ENCODE measurements at places on chromosomes 11 and 22.
A peak's percentile ranks its signal among the peaks of the same experiment; 100 is the strongest.

GRCh38 chr11:92240916-92241315, 16.3 kb downstream of the FAT3 start:
- DNase-seq = no peak

GRCh38 chr11:34794696-34795095, 121.5 kb downstream of the APIP start:
- DNase-seq = no peak

DNA sequence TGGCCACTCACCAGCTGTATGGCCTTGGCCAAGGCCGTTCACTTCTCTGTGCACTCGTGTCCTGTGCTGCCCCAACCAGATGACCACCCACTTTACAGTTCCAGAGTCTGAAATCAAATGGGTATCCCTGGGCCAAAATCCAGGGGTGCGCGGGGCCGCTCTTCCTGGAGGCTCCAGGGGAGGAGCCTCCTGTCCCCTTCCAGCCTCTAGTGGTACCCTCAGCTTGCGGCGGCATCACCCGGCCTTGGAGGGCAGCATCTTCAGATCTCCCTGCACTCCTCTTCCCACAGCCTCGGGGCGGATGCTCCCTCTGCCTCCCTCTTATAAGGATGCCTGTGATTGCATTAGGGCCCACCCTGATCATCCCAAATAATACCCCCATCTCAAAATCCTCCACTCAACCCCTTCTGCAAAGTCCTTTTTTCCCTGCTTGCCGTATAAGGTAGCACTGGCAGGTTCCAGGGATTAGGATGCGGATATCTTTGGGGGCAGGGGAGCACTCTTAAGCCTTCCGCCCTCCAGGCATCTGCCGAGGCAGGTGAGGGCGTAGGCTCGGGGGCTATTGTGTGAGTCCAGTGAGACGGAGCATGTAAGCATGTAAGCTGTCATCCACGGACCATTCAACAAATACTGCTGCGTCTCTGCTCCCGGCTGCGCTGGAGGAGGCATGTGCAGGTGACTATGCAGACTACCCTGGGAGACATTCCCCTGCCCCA, 24.4 kb upstream of the SHISAL1 start:
- DNase-seq = no peak

- DNase-seq = no peak
Observed at GRCh38 chr11:28735511-28735910, 627.3 kb downstream of the METTL15 start.

GRCh38 chr22:37431801-37432707, 4.8 kb upstream of the ELFN2 start:
- DNase-seq = peak; percentile 41

GRCh38 chr11:31089117-31089516, 280.4 kb downstream of the DCDC1 start:
- no peak for DNase-seq

- DNase-seq = peak; percentile 7
Observed at GRCh38 chr22:49046546-49047361, 780.9 kb downstream of the BRD1 start.

GRCh38 chr11:122727101-122727929, 71.8 kb downstream of the UBASH3B start:
- DNase-seq = no peak

DNA sequence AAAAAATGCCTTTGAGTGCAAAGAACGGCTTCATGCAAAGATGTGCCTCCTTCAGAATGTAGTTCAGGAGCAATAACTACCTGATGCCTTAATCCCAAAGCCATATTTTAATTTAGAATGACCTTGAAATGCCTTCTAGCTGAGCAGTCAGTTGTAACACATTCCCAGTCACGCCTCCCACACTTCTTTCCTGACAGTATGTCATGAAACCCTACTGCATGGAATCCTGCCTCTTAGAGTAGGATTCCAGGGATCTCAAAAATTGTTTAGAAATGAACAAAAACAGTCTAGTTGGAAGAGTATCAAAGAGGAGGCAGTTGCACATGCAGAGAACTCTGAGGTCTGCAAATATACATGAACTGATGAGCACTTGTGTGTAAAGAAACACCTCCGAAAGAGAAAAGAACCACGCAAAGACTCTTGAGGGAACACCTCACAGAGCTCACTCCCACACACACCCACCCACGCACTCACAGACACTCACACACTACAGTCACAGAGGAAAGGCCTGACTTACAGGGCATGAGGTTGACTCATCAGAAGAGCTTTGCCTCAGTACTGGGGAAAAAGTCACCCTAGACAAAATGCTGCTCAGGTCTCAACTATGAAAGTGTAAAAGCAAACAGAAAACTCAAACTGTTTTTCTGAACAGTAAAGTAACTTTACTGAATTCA, 77.4 kb downstream of the GGTLC2 start:
- DNase-seq = peak; percentile 62

DNA sequence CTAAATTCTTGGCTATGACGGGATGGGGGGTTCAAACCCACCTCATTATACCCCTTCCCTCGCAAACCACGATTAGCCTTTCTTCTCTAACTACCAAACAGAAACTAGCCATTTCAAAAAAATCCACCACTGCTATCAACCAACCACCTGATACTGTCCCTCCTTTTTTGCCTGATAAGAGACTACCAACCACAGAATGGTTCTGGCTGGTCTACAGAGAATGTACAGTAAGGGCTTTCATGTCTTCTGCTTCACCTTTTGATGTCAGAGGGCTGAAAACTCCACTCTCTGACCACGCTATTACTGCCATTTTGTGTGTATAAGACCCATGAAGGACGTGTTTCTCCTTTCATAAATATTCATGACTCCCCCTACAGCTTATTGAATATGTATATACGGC, 19.1 kb downstream of the RIC3 start:
- DNase-seq = no peak

GRCh38 chr11:117210620-117211019, 11.4 kb downstream of the TAGLN start:
- DNase-seq = no peak

- DNase-seq = no peak
Observed at GRCh38 chr11:2771758-2772466, 72.1 kb upstream of the KCNQ1OT1 start.

DNA sequence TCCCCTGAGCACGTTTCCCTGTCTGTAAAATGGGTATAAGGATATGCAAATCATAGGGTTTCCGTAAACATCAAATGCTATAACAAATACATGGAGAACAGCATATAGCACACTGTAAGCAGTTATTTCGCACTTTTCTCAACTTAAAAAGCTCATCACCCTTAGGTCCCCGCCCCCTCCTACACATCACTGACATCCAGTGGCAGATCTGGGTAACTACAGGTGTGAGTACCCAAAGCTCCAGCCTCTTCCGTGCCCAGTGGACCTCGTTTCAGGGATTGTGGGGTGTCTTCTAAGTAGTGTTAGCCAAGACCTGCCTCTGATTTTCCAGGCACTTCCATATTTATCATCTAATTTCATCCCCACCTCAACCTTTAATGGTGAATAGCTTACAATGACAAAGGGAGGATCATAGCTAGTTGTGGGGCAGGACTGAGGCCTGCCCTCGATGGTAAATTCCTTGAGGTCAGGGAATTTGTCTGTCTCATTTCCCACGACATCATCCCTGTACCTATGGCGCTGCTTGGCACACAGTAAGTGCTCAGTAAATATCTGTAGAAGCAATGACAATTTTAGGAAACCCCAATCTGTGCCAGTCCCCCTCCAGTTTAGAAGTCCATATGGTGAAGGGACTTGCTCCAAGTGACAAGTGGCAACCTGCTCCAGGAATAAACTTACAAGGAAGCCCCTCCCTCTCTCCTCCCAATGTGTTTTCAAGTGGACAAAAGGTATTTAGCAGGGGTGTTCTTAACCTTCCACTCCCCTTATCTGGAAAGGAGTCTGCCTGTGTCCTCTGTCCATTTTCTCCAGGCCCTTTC, 340.5 kb downstream of the TENM4 start:
- DNase-seq = no peak

GRCh38 chr22:39384750-39385480, 14.7 kb upstream of the TAB1 start:
- DNase-seq = no peak

DNA sequence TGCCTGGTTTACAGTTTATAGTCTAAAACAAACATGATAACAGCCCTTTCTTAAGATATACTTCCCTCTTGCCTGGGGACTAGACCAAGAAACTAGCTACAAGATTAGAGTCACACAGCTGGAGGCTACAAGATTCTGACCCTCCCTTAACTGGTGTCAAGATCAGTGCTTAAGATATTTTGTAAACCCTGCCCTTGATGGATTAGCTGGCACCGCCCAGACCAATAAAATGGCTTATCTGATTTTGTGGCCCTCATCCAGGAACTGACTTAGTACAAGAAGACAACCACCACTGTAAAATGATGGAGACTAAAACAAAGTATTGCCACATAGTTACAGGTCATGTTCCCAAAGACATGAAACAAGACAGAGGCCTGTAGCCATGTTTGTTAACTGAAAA, 53.4 kb downstream of the FAM181B start:
- DNase-seq = no peak

GRCh38 chr11:113908098-113908497, 3.5 kb downstream of the HTR3B start:
- no peak for DNase-seq

DNA sequence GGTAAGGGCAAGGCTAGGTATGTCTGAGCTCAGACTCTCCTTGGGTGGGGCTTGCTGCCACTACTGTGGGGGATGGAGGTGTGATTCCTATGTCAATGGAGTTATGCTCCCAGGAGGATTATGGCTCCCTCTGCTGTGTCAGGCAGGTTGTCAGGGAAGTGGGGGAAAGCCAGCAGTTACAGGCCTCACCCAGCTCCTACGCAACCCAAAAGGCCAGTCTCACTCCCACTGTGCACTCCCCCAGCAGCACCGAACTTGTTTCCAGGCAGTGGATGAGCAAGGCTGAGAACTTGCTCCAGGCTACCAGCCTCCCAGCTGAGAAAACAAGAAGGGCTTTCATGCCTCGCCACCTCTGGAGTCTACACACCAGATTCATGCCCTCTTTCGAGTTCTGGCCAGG, 18.2 kb downstream of the C11orf91 start:
- DNase-seq = no peak

- no peak for DNase-seq
Observed at GRCh38 chr11:13692172-13692571, 23.7 kb downstream of the FAR1 start.

DNA sequence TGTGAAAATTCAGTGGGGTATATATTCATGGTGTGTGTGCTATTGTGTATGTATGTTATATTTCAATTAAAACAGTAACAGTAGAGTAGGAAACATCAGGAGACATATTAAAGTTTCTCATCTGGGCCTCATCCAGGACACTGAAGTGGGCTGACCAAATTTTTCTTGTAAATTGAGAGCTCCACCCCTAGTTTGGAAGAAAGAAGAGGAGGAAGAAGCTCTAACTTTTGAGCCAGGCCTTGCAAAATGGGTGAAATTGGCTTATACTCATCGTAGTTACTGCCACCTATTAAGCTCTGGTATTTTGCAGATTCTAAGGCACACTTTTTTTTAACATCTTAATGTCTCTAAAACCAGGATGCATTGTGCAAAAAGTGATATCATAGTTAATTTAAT, 33.7 kb downstream of the TSPAN18 start:
- no peak for DNase-seq

DNA sequence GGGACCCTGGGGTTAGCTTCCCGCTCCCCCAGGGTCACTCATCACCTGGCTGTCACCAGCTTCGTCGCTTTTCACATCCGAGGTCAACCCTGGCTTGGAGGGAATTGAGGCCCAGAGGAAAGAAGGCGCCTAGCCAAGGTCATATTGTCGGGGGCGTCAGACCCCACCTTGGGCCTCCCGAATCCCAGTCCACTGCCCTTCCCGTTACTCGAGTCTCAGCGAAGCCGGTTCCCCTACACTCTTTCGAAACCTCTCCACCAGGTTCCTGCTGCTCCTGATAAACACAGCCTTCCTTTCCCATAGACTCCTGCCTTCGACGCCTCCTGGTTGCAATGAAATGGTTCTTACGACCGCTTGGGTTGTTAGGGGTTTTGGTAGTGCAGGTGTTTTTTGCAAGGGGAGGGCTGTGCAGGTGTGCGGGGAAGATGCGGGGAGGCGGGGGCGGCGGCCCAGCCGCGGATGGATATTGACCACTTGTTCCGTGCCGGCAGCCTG, 642 bp downstream of the NAA40 start:
- DNase-seq = no peak

- no peak for DNase-seq
Observed at GRCh38 chr11:130677486-130678153, 229.2 kb downstream of the ADAMTS15 start.

DNA sequence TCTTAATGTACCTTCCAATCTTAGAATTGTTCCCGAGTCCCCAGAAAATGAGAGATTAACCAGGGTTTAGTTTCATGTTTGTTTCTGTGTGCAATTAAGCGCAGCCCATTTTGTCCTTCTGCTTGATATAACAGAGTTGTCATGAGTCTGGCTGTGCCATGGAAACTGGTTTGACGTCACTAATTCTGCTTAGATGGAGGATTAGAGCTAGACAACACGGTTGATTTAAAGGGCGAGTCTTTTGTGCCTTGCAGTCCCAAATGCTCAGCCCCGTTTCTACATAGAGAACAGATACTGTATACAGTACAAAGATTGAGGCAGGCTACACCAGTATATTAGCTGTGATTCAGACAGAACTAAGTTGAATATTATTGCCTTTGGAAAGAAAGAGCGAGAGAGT, 45.5 kb upstream of the ALKBH3 start:
- DNase-seq = no peak

DNA sequence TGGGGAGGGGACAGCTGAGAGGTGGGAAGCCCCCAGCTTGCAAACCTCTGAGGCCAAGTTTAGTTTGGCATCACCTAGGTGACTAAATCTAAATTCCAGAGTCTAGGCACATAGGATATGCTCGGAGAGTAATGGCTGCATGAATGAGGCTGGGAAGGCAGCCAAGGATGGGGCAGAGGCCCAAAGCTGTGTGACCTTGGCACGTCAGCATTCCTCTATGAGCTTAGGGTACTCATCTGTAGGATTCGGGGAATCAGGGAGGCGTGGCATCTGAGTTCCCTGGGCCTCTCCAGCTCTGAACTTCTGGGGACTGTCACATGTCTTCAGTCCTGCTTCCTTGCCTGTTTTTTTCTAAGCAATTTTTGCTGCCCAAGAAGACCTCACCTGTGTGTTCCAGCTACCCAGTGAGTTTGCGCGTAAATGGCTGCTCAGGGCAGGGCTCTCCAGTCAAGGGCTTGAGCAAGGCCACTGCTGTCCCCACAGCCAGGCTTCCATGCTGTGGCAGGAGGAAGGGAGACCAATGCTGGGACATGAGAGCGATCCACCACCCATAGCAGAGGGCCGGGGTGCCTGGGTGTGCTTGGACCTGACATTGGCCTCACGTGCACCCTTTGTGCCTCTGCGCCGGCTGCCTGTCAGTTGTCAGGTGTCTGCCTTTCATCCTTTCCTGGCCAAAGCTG, 13.9 kb downstream of the DAGLA start:
- DNase-seq = no peak
